Activated naive CD8-positive, alpha-beta T cell treated with anti-CD3 and anti-CD28 coated beads for 36 hours (primary cell): ENCODE measurements at places on chromosomes 13 and 19.
A peak's percentile ranks its signal among the peaks of the same experiment; 100 is the strongest.

DNA sequence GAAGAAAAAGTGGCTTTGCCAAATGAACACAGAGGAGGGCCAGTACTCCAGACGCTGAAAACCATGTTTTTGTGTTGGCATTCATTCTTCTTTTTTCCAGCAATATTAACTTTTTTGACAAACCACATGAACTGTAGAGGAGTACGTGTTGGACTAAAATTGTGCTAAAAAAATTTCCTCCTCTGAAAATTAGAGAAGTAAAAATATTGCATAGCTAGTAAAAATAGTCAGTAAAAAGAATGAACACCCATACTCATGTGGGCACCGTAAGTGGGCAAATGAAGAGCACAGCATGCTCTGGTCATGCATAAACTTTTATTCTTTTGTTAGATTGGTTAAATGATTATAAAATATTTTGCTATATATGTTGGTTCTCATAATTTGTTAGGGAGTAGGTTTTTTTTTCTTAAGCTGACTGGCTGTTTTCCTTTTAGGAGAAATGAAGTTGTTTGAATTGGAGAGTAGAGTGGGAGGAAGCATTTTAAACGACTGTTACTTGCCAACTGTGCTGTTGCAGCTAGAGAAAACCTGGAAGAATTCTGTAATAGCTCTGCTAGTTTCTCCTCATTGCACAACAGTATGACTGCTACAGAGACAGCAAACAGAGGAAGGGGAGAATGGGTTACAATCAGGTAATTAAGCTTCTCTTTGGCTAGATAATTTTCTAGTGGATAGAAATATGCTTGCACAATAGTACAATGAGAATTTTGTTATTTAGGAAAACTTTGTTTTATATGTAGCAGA is 222.4 kb downstream of the KCTD12 start:
- H3K27me3 ChIP-seq = no peaks in the 10 kb centered on the region
- H3K27ac ChIP-seq = no peak overlapping the region
- H3K4me3 ChIP-seq = no peak overlapping the region
- DNase-seq = no peak
- peaks cover 6% of the 10 kb centered on the region for H3K4me1 ChIP-seq

GRCh38 chr13:49323344-49323743 is 75.6 kb downstream of the CDADC1 start:
- H3K36me3 ChIP-seq = no peaks in the 10 kb centered on the region
- H3K27ac ChIP-seq = no peak overlapping the region
- H3K4me1 ChIP-seq = peaks cover 11% of the 10 kb centered on the region
- H3K27me3 ChIP-seq = no peaks in the 10 kb centered on the region
- no peak for DNase-seq

- no peak for DNase-seq
- no peaks in the 10 kb centered on the region for H3K4me1 ChIP-seq
- H3K4me3 ChIP-seq = no peak overlapping the region
- peaks cover 35% of the 10 kb centered on the region for H3K36me3 ChIP-seq
- no peak overlapping the region for H3K27ac ChIP-seq
- no peaks in the 10 kb centered on the region for H3K27me3 ChIP-seq
These were observed 18.5 kb downstream of the PPP1R12C start for GRCh38 chr19:55098716-55099556.

DNA sequence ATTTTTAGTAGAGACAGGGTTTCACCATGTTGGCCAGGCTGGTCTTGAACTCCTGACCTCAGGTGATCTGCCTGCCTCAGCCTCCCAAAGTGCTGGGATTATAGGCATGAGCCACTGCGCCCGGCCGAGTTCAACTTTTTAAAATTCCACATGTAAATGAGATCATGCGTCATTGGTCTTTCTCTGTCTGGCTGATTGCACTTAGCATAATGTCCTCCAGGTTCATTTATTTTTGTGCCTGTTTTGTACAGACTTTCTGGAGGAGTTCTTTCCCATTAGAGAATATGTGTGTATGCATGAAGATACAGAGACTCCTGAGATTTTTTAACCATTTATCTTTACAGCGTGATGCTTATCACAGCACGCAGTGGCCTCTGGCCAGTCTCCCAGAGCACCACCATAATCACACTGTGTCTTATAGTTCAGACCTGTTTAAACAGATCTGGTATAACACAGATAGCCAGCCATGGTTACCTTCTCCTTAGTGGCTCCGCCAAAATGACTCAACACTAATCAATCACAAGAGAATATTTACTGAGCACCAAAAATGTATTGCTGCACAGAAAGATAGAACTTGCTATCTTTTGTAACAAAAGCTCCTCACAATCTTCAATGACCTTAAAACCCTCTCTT is 11.4 kb upstream of the STARD13 start:
- peaks cover 24% of the 10 kb centered on the region for H3K27me3 ChIP-seq
- H3K27ac ChIP-seq = no peak overlapping the region
- H3K4me1 ChIP-seq = no peaks in the 10 kb centered on the region
- H3K36me3 ChIP-seq = no peaks in the 10 kb centered on the region

GRCh38 chr19:18590273-18591272 is 2.0 kb downstream of the REX1BD start:
- peak overlapping the region; percentile 92 for H3K4me3 ChIP-seq
- peaks cover 33% of the 10 kb centered on the region for H3K4me1 ChIP-seq
- H3K27me3 ChIP-seq = peaks cover 6% of the 10 kb centered on the region
- H3K27ac ChIP-seq = peak overlapping the region; percentile 96
- peaks cover 15% of the 10 kb centered on the region for H3K36me3 ChIP-seq

GRCh38 chr13:40388617-40389016 is 277.8 kb downstream of the FOXO1 start:
- peak; percentile 81 for DNase-seq
- peak overlapping the region; percentile 80 for H3K4me3 ChIP-seq
- H3K27me3 ChIP-seq = no peaks in the 10 kb centered on the region
- peak overlapping the region; percentile 94 for H3K27ac ChIP-seq
- H3K36me3 ChIP-seq = peaks cover 18% of the 10 kb centered on the region
